ENCODE measurements at places on chromosomes 6 and 20. TPM values are rescaled to one million over a fixed set of nuclear protein-coding genes. Genes with fewer than 3 reads are reported as not detected.

Gene HSPA12B
- polyA plus RNA-seq = 16.5 TPM

- DNase-seq = no peak
These were observed 1.5 kb downstream of the PPP1R14C start for GRCh38 chr6:150144294-150144868.

DNA sequence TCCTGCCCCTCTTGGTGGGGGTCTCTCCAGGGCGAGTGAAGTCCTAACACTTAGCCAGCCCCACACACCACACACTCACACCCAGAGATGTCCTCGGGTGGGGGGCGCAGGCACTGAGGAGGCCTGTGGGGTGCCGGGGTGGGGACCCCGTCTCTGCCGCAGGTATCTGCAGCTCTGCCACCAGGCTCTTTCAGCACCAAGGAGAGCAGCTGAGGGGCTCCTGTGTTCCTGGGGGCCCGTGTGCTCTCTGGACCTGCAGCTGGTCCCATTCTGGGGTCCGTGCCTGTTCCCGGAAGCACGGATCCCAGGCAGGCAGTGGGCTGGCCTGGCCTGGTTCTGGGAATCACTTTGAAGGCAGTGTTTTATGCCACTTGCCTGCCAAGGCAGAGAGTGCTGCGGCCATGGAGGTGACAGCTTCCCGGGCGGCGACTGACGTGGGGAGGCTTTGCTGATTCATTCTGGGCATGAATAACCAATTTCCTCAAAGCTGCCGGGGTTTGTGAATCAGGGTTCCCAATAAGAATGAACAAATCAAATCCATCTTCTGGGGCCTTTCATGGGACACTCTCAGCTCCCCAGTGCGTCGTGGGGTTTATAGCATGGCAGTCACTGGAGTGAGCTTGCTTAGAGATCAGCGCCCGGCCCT lies 54.4 kb upstream of the SLCO4A1 start:
- DNase-seq = no peak

DNA sequence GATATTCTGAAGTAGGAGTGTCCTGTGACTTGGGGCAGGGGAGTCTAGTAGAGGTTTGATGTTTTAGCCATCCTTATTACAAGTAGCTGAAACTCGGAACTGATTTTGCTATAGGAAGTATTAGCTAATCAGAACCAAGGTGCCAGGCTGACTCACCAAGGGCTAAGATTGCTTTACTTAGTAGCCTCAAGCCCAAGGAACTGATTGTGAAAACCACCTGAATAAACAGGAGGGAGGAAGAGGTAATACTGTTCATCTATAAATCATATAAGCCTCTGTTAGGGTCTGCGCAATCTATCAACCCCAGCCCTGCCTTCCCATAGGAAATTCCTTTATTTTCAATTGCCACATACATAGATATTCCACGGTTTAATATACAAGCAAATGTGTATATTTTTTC lies 54.4 kb downstream of the GNAS start:
- no peak for DNase-seq

- DNase-seq = no peak
These were observed 472.3 kb upstream of the CITED2 start for GRCh38 chr6:139846538-139847456.

Gene SLC35D3
- polyA plus RNA-seq = 0.12 TPM

Gene HSPA1A
- polyA plus RNA-seq = 106 TPM

- DNase-seq = no peak
These were observed 289.4 kb downstream of the RNF144B start for GRCh38 chr6:18676548-18676947.

Gene RPP21
- 22.5 TPM for polyA plus RNA-seq

- DNase-seq = no peak
These were observed 16.6 kb upstream of the CEP85L start for GRCh38 chr6:118667988-118668387.

GRCh38 chr6:157484181-157484580 lies 103.2 kb downstream of the ZDHHC14 start:
- no peak for DNase-seq

DNA sequence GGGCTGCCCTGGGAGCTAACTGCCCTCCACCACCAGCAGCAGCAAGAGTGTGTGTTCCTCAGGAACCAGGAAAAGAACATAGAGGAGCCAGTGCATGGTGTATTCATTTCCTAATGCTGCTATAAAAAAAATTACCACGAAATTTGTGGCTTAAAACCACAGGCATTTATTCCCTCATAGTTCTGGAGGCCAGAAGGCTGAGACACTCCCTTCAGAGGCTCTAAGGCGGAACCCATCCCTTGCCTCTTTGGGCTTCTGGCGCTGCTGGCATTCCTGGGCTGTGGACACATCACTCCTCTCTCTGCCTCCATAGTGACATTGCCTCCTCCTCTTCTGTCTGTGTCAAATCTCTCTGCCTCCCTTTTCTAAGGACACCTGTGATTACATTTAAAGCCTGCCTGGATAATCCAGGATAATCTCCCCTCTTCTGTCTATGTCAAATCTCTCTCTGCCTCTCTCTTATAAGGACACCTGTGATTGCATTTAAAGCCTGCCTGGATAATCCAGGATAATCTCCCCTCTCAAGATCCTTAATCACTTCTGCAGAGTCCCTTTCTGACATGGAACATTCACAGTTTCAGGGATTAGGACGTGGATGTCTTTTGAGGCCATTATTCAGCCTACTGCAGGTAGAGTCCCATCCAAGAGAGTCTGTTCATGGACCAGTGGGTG lies 54.7 kb downstream of the NDUFAF5 start:
- no peak for DNase-seq

- no peak for DNase-seq
These were observed 6.8 kb upstream of the TSHZ2 start for GRCh38 chr20:52965380-52965779.

GRCh38 chr6:85628353-85628752 lies 14.3 kb downstream of the SYNCRIP start:
- DNase-seq = no peak

DNA sequence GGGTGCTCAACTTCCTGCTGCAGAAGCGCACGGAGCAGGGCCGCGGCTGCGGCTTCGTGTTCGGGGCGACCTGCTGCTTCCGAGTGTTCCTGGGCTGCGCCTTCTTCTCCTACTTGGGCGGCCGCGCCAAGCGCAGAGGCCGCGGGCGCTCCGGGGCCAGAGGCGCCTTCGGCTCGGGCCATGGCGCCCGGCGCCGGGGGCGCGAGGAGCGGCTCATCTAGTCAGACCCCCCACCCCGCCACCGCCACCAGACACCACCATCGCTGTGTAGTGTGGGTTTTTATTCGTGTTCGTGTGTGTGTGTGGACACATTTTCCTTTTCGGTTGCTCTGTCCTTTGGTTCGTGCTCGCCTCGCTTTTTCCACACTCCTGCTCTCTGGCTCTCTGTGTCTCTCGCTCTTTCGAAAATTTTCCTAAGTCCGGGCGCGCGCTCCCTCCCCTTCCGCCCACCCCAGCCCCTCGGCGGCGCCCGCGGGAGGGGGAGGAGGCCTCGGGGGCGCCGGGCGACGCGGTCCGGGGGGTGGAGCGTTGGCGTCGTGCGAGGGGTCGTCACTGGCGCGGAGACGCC lies 38.1 kb downstream of the GNAS start:
- peak; percentile 70 for DNase-seq

- no peak for DNase-seq
These were observed 178.4 kb upstream of the ZNF184 start for GRCh38 chr6:27651371-27651732.

Gene E2F1
- polyA plus RNA-seq = 14.2 TPM

Gene BMP5
- 2.8 TPM for polyA plus RNA-seq

DNA sequence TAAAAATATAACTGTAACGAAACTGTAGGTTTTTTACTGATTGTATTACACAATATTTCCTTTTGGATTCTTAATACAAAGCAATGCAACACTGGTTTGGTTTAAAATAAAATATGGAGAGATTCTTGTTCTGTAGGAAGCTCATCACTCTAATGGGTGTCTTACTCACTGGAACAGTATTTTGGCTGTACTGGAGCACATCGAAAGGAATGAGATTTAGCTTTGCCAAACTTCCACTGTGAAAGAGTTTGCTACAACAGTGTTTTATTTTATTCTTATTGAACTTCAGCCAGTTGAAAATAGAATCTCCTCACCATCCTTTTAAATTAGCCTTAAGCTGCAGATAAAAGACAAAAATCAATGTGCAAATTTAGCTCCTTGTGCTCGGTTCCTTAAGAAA lies 230.7 kb upstream of the QKI start:
- DNase-seq = no peak

DNA sequence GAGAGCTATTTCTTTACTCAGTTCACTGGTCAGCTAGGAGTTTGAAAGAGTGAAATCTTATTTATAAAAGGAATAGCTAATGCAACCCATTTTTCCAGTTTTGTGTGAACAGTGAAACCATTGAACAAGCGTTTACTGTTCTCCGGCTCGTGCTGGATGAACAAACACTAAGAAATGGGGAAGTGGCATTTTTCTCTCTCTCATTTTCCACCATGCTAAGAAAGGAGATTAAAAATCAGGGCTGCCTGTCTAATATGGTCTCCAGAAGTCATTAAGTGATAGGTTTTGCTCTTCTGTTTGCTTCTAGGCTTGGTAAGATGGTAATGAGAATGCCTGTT lies 774 bp upstream of the SFT2D1 start:
- no peak for DNase-seq

GRCh38 chr6:169079650-169080049 lies 174.0 kb downstream of the THBS2 start:
- DNase-seq = no peak

DNA sequence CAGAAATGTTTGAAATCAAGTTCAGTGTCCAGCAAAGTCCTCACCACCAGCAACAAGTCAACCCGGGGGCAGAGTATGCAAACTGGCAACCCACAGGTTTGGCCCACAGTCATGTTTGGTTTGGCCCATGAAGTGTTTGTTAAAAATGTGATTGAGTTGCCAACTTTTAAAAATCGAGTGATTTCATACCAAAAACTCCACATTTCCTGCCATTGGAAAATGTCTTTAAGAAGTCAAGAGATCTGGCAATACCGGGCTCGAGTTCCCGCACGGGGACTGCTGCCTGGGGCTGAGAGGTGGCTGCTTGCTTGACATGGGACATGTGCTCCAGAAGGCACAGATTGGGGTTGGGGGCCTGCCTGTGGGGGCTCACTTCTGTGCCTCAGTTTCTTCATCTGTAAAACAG lies 36.1 kb downstream of the PREX1 start:
- no peak for DNase-seq

Gene SCRT2
- polyA plus RNA-seq = not detected

Measured in left renal pelvis (tissue), 4 donors.